ENCODE measurements at places on chromosomes 16 and 17. TPM values are rescaled to one million over a fixed set of nuclear protein-coding genes. Genes with fewer than 3 reads are reported as not detected.

GRCh38 chr17:13647543-13648021 is 45.9 kb upstream of the HS3ST3A1 start:
- peak; percentile 33 for DNase-seq

DNA sequence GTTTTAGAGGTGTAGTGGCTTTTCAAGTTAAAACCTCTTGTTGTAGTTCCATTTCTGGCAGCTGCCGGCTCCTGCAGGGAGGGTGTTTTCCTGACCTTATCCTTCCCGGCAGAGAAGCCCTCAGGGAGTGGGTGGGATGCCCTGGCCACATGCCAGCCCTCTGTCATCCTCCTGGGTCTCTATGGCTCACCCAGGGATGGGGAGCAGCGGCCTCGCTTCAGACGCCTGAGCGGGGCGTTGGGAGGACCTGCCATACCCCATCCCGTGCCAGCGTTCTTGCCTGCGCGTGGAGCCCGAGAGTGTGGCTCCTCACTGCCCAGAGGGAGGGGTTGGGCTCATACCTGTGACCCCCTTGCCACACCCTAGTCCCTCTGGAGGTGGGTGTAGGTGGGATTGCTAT is 11.9 kb downstream of the KCNJ12 start:
- DNase-seq = no peak

GRCh38 chr16:19861811-19862327 is 22.8 kb downstream of the GPRC5B start:
- DNase-seq = no peak

DNA sequence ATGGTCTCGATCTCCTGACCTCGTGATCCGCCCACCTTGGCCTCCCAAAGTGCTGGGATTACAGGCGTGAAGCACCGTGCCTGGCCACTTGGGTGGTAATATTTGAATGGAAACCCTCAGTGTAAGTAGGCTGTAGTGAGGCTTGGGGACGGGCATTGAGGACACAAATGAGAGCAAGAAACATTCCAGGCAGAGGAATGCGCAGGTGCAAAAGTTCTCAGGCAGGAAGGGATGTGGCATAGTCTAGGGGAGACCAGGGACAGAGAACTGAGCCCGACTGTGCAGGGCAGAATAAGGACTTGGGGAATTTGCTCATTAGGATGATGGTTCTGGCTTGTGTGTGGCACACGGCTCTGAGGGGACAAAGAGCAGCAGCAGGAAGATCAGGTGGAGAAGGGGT is 54.8 kb downstream of the GRB2 start:
- DNase-seq = no peak

- no peak for DNase-seq
Measured at GRCh38 chr16:57133886-57134285, 41.5 kb downstream of the CPNE2 start.

DNA sequence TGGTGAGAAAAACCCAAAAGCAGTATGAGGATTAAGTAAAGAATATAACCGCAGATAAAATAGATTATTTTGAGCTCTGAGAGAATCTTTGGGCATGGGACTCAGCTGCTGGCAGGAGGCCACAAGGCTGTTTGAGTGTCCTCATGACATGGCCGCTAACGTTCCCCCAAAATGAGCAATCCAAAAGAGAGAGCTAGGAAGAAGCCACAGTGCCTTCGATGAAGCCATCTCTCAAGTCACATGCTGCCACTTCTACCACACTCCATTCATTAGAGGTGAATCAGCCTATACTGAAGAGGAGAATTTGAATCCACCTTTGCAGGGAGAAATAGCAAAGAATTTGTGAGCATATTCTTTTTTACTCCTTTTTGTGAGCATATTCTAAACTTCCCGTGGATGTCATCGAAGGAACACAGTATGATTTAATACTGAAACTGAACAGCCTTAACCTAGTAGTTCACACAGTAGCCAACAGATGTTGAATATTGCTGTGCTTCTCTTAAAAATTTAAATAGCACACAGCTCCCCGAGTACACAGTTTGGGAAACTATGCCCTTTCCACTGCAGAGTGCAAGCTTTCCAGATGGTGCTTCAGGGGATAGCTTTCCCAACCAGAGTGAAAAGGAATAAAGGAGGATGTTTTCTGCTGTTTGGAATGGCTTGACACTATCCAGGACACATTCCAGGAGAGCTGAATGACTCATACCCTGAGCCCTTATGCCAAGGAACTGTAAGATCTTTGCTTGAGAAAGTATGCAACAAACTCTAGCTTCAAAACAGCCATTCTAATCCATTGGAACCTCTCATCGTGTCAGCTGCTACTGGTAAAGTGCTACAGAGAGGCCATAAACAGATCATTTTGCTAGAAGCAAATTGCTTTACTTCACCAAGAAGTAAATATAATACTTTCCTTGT is 33.9 kb downstream of the ANKFY1 start:
- no peak for DNase-seq

The PER1 gene
- total RNA-seq = 28.0 TPM

DNA sequence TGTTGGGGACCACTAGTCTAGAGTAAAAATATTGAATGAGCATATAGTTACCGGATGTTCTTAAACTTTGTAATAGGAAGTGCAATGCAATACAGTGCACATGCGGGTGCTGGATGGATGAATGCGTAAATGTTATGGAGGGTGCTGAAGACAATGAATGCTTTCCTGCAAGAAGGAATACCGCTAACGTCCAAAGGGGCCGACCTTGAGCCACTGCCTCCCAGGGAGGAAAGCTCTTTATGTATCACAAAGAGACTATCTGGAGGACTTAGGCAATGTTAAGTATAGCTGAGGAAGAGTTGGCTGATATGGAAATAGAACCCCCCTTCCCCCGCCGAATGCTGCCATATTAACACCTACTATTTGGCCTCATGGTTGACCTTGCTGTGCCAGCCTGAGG is 27.5 kb upstream of the SHCBP1 start:
- DNase-seq = no peak

GRCh38 chr16:845351-845745 is 44.8 kb upstream of the GNG13 start:
- no peak for DNase-seq

DNA sequence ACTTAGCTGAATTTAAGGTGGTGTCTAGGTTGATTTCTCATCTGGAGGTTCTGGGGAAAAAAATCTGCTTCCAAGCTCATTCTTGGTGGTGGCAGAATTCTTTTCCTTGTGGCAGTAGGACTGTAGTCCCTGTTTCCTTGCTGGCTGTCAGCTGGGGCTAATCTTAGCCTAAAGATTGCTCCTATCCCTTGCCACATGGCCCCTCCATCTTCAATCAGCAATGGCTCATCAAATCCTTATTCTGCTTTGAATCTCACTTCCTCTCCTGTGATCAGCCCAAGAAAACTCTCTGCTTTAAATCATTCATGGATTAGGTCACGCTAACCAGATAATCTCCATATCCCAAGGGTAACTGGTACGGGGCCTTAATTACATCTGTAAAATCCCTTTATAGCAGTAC is 6.6 kb downstream of the FAM20A start:
- no peak for DNase-seq

- no peak for DNase-seq
Measured at GRCh38 chr16:78607465-78607864, 508.0 kb downstream of the WWOX start.

GRCh38 chr17:61484174-61484573 is 32.0 kb downstream of the TBX4 start:
- peak; percentile 71 for DNase-seq

DNA sequence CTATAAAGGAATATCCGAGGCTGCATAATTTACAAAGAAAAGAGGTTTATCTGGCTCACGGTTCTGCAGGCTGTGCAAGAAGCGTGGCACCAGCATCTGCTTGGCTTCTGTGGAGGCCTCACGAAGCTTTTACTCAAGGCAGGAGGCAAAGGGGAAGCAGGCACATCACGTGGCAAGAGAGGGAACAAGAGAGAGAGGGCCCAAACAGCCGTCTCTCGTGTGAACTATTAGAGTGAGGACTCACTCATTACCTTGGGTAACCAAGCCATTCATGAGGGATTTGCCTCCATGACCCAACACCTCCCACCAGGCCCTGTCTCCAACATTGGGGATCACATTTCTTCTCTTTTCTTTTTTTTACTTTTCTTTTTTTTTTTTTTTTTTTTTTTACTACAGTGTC is 7.5 kb upstream of the ALKBH5 start:
- no peak for DNase-seq

GRCh38 chr16:2056681-2057407 is 9.1 kb downstream of the TSC2 start:
- no peak for DNase-seq

DNA sequence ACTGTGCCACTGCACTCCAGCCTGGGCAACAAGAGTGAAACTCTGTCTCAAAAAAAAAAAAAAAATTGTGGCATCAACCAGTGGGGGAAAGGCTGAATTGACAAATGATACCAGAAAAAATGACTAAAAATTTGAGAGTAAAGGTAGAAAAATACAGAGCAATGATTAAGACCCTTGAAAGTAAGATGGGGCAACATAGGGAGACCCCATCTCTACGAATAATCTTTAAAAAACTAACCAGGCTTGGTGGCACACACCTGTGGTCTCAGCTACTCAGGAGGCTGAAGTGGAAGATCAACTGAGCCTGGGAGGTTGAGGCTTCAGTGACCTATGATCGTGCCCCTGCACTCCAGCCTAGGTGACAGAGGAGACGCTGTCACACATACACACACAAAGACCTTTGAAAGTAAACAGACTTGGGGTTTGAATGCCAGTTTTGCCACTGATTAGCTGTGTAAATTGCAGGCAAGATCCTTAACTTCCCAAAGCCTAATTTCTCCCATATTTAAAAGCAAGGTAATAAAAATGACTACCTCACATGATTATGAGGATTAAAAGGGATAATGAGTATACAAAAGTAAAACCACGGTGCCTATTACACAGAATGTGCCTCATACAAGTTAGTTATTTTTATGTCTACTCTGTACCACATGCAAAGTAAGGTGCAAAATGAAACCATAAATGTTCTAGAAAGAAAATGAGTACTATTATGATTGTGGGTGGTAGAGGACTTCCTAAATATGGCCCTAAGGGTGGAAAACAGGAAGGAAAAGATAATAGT is 21.7 kb upstream of the PAFAH1B1 start:
- DNase-seq = no peak

GRCh38 chr17:68719431-68719830 is 118.3 kb upstream of the FAM20A start:
- peak; percentile 45 for DNase-seq

GRCh38 chr17:63707151-63707550 is 7.2 kb upstream of the LIMD2 start:
- no peak for DNase-seq

The TMEM88 gene
- total RNA-seq = 2.7 TPM

GRCh38 chr17:38676706-38677504 is 2.1 kb upstream of the EPOP start:
- DNase-seq = no peak

The CD79B gene
- 1.2 TPM for total RNA-seq

DNA sequence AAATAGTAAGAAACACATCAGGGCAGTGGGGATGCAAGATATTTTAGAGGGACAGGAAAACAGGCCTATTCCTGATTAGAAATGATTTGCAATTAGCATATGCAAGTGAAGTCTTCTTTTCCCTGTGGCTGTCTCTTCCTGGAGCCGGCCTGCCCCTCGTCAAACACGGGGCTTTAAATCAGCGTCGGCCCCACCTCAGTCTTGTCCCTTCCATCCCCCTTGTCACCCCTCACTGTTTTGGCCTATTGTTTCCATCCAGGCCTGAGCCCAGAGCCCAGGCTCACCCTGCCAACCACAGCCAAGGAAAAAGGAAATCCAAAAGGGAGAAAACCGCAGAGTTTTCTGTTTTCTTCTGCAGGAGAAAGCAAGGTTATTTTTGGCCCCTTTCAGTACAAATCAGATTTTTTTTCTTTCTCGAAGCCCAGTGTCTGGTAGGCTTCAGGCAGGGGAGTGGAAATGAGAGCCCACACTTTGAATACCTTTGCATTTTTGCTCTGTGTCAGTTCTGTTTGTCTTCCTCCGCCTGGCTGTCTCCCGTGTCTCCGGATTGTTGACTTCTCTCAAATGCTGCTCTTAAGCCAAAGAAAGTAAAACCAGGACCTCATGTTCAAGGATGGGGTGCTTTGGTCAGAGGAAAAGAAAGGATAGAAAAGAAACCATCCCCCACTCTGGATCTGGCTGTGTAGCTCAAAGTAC is 399.9 kb upstream of the CDH11 start:
- no peak for DNase-seq

The LRRC37A3 gene
- 38.0 TPM for total RNA-seq

The NUDT7 gene
- 13.6 TPM for total RNA-seq

The HOXB3 gene
- total RNA-seq = 23.8 TPM

GRCh38 chr16:83354015-83354414 is 453.8 kb upstream of the HSBP1 start:
- no peak for DNase-seq

The KRTAP9-8 gene
- total RNA-seq = not detected

The KRTAP4-16 gene
- total RNA-seq = not detected

DNA sequence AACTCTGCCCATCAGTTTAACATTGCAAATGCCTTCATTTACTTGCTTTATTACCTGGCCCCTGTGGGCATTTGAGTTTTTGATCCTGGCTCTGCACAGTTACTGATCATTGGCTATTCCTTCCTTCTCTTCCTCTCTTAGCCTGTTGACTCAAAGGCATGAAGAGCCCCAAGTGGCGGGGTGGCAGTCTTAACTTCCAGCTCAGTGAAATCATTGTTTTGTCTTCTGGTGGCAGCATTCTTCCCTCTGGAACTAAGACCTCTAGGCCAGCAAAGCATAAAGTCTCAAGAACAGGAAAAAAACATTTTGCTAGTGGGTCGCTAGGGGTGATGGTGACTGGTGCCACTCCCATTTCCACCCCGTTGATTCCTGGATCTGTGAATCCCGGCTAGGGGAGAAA is 52.3 kb upstream of the MRTFB start:
- no peak for DNase-seq

The STH gene
- total RNA-seq = 0.66 TPM

The CEP295NL gene
- 3.3 TPM for total RNA-seq

DNA sequence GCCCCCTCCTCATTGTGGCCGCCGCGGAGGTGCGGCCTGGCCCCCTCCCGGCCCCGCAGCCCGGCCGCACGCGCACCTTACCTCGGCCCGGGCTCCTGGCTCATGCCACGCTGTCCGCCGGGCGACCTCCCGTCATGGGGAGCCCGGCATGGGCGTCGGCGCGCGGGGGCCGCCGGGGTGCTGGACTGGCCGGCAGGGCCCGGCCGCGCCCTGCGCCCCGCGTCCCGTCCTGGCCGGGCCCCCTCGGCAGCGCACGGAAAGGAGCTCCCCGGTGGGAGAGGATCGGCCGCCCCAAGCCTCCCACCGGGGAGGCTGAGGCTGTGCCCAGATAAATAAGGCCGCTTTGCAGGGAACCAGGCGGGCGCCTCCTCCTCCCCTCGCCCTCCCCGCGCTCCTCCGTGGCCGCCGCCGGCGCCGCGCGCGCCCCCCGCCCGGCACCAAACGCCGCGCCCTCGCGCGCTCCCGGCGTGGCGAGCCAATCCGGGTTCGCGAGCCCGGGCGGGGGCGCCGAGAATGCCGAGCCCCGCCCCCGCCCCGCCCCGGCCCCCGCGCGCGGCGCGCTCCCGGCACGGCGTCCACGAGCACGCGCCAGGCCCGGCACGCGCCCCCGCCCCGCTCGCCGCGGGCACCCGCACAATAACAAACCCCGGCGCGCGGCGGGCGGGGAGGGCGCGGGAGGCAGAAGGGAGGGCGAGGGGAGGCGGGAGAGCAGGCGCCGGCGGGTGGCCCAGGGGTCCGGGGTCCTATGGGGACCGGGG is at the start of gene FBXL16:
Gene FBXL16, minus strand, starts transcription at position 371 of the 758 bp plus-strand sequence. CDS start 8,396 bp downstream, outside the sequence.
- DNase-seq = peak; percentile 93

All from spinal cord (tissue), 10 donors.